ENCODE measurements at places on chromosomes 1 and 21.

DNA sequence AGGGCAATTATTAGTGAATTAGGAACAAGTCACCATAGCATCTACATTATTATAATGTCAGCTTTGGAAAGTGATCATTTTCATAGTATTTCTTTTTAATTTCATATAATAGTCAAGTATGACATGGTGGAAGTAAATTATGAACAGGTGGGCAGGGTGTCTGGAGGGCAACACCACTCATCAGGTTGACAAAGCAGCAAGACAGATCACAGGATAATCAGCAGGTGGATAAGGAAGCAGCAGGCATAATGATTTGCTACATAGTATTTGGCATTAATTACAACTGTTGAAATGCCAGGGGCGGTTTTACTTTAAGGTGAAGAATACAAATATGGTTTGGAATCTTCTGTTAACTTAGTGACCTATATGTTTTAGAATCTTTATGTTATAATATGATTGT is 1342.2 kb downstream of the PLA2G4A start:
- peak; percentile 11 for DNase-seq

DNA sequence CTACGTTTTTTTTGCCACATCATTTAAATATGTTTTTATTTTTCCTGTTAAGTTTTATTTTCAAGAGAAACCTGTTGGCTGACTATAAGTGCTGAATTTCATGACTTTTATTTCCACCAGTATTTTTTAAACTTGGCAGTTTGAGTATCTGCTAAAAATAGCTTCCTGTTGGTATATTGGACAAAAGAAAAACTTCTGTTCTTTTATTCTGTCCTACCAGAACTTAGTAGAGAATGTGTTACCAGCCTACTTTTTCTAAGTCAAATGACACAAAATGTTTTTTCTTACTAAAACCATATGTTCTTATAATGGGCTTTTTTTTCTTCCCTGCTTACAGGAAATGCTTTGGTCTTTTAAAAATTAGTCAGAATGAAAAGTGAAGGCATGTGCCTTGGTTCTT is 7.6 kb downstream of the DR1 start:
- no peak for DNase-seq

- DNase-seq, result peak; percentile 58
Measured at GRCh38 chr1:25810341-25811299, 9.1 kb upstream of the MTFR1L start.

- no peak for DNase-seq
Measured at GRCh38 chr21:19700476-19700875, 1296.9 kb upstream of the TMPRSS15 start.

DNA sequence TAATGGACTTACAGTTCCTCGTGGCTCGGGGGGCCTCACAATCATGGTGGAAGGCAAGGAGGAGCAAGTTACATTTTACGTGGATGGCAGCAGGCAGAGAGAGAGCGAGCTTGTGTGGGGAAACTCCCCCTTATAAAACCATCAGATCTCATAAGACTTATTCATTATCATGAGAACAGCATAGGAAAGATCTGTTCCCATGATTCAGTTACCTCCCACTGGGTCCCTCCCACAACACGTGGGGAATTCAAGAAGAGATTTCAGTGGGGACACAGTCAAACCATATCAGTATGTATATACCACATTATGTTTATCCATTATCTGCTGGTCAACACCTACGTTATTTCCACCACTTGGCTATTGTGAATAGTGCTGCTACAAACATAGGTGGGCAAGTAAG is 352.3 kb upstream of the B3GALT2 start:
- DNase-seq, result no peak

- DNase-seq, result no peak
Measured at GRCh38 chr1:20660847-20661206, 342 bp downstream of the DDOST start.

- DNase-seq, result no peak
Measured at GRCh38 chr1:41152622-41153044, 89.5 kb downstream of the SCMH1 start.

DNA sequence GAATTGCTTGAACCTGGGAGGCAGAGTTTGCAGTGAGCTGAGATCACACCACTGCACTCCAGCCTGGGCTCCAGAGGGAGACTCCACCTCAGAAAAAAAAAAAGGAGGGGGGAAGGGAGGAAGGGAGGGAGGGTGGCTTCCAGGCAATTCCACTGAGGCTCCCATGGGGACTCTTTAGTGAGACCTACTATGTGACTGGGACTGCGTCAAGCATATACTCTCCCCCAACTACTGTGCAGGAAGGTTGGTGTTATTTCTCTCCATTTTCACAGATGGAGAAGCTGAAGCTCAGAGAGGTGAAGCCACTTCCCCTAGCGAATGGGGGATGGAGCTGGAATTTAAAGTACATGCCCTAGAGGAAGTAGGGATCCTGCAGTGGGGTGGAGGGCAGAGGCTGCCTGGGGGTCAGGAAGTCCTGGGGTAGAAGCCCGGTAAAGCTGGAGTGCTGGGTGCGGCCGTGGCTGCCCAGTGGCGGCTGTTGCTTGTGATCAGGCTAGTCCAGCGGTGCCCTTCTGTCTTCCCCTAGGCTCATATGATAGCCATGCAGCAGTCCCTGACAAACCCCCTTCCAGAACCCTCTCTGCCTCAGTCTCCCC is 40.3 kb downstream of the RAP1GAP start:
- DNase-seq, result no peak

DNA sequence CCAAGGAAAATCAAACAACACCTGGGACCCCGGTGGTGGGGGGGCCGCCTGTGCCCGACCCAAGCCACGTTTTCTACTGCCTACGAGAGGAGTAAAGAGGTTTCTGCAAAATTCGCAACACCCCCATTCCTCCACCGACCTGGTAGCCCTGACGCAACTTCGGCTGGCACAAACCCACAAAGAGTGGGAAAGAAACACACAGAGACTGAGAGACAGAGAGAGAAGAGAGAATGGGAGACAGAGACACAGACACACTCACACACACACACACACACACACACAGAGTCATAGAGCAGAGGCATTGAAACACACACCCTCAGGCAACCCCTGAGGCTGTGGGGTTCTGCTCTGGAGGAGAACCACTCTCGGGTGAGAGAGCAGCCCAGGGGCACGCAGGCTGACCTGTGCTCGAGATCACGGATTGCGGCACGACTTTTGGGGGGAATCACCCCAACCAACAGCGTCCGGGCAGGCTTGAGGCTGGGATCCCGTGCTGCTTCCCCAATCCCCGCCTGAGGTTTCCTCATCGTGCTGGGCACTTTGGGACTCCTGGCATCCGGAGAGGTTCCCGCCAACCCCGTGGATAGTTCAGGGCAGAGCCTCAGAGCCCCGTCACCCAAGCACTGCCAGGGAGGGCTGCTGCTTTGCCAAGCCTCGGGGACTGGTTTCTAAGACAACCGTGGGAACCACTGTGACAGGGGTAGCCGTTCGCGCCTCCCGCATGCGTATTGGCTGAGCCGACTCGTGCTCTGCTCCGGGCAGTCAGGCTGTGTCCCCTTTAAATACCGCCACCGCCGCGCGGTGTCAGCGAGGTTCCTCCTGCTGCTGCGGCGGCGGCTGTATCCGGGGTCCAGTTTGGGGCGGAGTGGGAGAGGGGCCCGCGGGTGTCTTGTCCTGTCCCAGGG is 682.4 kb upstream of the TPTE start:
- DNase-seq, result peak; percentile 63

DNA sequence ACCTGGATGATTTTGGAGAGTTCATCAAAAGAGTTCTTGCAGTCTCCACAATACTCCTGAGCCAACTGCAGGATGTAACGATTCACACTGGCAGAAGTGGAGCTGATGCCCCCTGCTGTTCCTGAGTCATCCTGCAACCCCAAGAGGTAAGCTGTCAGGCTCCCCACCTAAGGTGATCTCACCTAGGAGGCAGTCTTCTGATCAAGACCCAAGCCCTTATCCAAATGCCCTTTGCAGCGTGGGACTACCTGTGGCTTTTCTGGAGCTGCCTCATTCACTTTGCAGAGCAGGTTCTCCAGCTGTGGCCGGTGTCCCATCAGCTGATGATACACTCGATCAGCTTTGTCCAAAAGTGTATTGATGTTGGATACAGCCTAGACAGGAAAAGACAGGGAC is 96.4 kb downstream of the UBR4 start:
- peak; percentile 54 for DNase-seq

GRCh38 chr21:32726839-32727686 is 750 bp downstream of the SYNJ1 start:
- DNase-seq, result peak; percentile 18

DNA sequence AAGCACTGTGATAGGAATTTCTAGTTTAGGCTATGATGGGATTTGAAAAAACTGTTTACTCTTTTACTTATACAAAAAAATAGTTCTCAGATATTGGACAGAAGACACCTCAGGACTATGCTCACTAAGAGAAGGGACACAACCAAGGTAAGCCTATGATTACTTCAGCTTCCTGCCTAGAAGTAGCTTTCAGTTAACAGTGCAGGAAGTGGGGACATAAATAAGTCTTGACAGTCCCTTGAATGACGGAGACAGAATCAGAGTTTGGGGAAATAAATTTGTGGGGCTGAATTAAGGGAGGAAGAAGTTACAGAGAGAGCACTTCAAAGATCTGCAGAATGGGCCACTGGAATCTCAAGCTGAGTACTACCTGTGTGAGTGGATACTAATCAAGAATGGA is 53.8 kb upstream of the OLFM3 start:
- DNase-seq, result no peak

DNA sequence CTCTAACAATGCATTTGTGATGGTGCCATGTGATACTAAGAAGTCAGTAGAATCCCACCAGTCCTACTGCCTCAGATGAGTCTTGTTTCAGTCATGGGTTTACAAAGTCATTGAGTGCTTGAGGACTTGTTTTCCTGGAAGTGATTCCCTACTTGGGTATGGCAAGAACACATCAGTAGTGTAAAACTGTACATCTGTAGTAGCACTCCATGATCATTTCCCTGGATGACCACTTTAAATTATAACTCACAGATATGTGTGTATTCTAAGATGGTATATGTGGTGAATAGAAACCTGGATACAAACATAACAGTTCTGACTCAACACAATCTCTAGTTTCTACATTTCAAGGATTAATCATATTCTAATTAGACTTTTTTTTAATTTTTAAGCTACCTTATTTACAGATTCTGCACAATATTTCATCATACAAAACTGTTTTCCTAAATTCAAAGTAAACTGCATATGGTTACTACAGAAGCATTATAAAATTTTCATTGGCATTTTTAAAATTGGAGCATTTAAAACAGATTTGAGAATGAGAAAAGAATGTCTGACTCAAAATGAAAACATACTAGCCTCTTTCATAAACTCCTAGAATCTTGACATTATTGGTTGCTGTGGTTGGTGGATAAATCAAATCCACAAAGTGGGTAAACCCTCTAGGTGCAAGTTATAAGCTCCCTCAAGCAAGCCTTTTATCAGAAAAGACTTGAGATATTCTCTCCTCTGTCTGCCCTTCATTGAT is 6.8 kb upstream of the PSMG1 start:
- no peak for DNase-seq

- DNase-seq, result no peak
Measured at GRCh38 chr1:212152308-212152693, 116.8 kb downstream of the DTL start.

- DNase-seq, result no peak
Measured at GRCh38 chr1:156703741-156704140, 1.6 kb downstream of the CRABP2 start.

DNA sequence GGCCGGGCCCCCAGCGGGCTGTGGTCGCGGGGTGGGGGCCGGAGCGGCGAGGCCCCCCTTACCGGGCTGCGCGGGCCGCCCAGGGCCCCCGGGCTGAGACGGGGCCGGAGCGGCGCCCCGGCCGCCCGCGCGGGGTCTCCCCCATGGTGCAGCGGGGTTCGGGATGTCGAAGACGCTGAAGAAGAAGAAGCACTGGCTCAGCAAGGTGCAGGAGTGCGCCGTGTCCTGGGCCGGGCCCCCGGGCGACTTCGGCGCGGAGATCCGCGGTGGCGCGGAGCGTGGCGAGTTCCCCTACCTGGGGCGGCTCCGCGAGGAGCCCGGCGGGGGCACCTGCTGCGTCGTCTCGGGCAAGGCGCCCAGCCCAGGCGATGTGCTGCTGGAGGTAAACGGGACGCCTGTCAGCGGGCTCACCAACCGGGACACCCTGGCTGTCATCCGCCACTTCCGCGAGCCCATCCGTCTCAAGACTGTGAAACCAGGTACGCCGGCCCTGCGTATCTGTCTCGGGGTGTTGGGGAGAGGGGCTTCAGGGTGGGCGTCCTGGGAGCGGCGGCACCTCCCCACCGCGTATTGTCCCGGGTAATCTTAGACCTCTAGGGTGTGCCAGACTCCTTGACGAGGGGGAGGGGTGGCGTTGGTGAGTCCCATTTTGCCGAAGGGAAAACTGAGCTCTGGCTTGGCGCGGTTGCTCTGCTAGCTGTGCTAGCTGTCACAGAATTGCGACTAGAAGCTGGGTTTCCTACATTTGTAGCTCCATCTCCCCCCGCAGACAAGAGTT is 745 bp downstream of the MAGI3 start:
- DNase-seq, result peak; percentile 88

DNA sequence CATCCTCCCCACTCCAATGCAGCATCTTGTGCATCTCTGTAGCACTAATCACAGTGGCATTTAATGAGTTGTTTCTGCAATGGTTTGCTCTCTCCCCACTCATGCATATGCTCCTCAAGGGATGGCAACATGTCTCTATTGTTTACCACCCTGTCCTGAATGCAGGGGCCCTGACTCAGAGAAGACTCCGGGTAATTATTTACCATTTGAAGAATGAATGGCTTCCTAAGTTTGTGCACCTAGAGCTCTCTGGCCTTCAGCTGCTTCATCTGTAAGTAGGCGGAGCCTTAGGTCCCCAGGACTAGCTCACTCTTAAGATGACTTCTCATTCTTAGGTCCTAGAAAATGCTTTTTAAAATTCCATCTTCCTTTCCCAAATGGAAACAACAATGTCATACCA is 63.7 kb upstream of the IGSF21 start:
- no peak for DNase-seq

DNA sequence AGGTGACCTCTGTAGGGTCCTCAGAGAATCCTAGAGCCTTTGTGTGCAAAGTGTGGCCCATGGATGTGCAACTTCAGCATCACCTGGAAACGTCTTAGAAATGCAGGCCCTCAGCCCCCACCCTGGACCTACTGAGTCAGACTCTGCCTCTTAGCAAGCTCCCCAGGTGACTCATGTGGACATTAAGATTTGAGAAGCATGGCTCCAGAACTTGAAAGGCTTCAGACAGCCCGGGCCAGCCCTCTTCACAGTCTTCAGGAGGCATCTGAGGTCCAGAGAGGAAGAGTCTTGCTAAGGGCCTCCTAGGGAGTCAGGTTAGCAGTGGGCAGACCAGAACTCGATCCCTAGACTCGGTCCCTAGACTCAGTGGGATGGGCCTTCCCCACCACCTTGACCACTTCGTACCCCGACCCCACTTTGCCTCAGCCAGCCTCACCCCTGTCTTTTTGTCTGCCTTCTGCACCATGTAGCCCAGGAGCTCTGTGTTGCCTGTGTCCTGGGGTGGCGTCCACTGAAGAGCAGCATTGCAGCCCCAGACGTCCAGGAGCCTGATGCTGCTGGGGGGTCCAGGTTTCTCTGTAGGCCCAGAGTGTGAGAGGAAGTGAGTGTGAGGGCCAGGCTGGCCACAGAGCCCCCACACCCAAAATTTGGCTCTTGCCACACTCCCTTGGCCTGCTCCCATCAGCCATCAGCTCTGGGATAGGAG is 4.8 kb downstream of the MYBPH start:
- DNase-seq, result no peak

GRCh38 chr1:17001760-17002523 is 9.8 kb downstream of the ATP13A2 start:
- no peak for DNase-seq

Measured in NCI-H526 (cell line).